ENCODE measurements at places on chromosomes 2 and 18. TPM values are rescaled to one million over a fixed set of nuclear protein-coding genes. Genes with fewer than 3 reads are reported as not detected.

DNA sequence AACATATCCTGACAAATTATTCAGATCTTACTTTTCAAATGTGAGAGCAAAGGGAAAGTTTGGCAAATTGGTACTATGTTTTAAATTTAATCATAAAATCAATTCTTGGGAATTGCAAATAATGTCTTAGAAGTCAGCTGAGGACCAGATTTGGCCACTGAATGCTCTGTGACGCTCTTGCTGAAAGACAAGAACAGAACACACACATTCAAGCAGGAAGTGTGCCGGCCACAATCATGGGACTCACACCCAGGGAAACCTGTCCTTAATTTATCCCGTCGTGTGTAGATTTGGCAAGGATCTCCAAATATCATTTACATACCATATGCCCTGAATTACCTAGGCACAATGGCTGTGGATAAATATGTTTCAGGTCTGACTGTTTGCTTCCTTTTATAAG, 253.1 kb downstream of the TCF4 start:
- no peak overlapping the region for H3K4me3 ChIP-seq
- no peaks in the 10 kb centered on the region for H3K36me3 ChIP-seq
- peaks cover 11% of the 10 kb centered on the region for H3K27me3 ChIP-seq
- H3K27ac ChIP-seq, result no peak overlapping the region

- peaks cover 61% of the 10 kb centered on the region for H3K4me1 ChIP-seq
- DNase-seq, result no peak
- H3K4me3 ChIP-seq, result no peak overlapping the region
- peak overlapping the region; percentile 83 for H3K27ac ChIP-seq
- no peaks in the 10 kb centered on the region for H3K27me3 ChIP-seq
Measured at GRCh38 chr2:224901121-224901676, 141.1 kb downstream of the DOCK10 start.

The ELOA2 gene
- not detected for total RNA-seq

The SRD5A2 gene
- not detected for total RNA-seq
